ENCODE measurements at places on chromosomes 5 and 9. TPM values are rescaled to one million over a fixed set of nuclear protein-coding genes. Genes with fewer than 3 reads are reported as not detected.
A peak's percentile ranks its signal among the peaks of the same experiment; 100 is the strongest.

GRCh38 chr9:70258692-70259511, at the start of gene SMC5:
Gene SMC5 (plus strand): TSS chr9:70258978. CDS start chr9:70259079, 101 bp downstream.
- H3K36me3 ChIP-seq: peaks cover 6% of the 10 kb centered on the region
- no peaks in the 10 kb centered on the region for H3K27me3 ChIP-seq
- peaks cover 63% of the 10 kb centered on the region for H3K4me1 ChIP-seq
- peak within 1 kb of the TSS; percentile 84 for H3K4me3 ChIP-seq
- DNase-seq: peak; percentile 80
- peak within 1 kb of the TSS; percentile 96 for H3K27ac ChIP-seq

DNA sequence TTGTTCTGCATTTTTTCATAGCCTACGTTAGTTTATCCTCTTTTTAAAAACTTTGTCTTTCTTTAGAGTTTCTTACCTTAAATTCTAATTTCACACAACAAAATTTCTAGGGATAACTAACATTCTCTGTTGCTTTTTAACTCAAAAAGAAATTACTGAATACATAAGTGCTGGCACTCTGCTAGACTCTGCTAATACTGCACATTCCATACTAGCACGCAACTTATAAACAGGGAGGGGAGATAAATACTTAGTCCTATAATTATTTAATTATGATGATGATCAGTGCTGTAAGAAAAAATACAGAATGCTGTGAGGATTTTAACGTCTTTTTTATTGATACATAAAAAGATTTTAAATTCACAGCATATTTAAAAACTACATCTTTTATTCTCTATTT, 25.1 kb downstream of the RNF145 start:
- H3K36me3 ChIP-seq: no peaks in the 10 kb centered on the region
- H3K27ac ChIP-seq: no peak overlapping the region
- H3K4me1 ChIP-seq: peaks cover 45% of the 10 kb centered on the region
- no peak for DNase-seq
- H3K27me3 ChIP-seq: no peaks in the 10 kb centered on the region
- H3K4me3 ChIP-seq: no peak overlapping the region

- H3K4me3 ChIP-seq: no peak overlapping the region
- no peaks in the 10 kb centered on the region for H3K27me3 ChIP-seq
- no peak for DNase-seq
- H3K36me3 ChIP-seq: no peaks in the 10 kb centered on the region
- H3K4me1 ChIP-seq: no peaks in the 10 kb centered on the region
These were observed 2075.3 kb upstream of the C9orf72 start for GRCh38 chr9:29648601-29649000.

DNA sequence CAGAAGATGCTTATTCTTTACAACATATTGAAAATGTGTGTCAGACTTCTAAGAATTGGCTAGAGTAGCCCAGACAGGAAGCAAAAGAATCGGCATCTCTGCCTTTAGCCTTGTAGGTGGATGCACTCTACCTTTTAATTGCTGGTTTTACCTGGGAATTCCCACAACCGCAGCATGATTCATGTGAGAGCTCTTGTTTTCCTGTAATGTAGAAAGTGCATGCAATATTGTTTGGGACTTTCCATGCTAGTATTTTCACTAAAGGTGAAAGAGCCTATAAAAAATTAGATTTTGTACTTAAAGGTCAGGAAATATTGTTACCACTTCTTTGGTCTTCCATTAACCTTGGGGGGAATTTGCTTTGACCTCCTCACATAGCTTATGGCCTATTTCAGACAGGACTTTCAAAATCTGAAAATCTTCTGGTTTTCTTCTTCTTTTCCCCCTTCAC, 89.8 kb downstream of the NTRK2 start:
- H3K4me1 ChIP-seq: no peaks in the 10 kb centered on the region
- H3K4me3 ChIP-seq: no peak overlapping the region
- H3K27ac ChIP-seq: no peak overlapping the region
- H3K36me3 ChIP-seq: no peaks in the 10 kb centered on the region
- H3K27me3 ChIP-seq: no peaks in the 10 kb centered on the region
- DNase-seq: no peak

DNA sequence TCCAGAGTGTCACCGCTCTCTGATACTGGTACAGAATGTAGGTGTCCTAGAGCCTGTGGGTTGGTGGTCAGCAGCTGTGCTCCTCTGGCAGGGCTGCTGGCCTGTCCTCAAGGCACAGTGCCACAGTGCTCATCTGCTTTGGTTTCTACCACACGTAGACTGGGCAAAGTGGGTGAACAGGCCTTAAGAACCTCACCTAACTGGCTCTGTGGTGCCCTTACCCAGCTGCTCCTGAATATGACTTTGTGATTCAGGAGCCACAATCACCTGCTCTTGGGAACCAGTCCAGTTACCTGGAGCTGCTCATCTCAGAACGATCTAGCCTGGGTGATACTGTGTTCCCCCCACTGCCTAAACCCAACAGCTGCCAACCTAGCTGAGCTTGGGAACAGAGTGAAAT, 6.4 kb downstream of the NOP16 start:
- no peak for DNase-seq
- peaks cover 14% of the 10 kb centered on the region for H3K4me1 ChIP-seq
- H3K27ac ChIP-seq: no peak overlapping the region
- H3K27me3 ChIP-seq: no peaks in the 10 kb centered on the region
- no peak overlapping the region for H3K4me3 ChIP-seq

DNA sequence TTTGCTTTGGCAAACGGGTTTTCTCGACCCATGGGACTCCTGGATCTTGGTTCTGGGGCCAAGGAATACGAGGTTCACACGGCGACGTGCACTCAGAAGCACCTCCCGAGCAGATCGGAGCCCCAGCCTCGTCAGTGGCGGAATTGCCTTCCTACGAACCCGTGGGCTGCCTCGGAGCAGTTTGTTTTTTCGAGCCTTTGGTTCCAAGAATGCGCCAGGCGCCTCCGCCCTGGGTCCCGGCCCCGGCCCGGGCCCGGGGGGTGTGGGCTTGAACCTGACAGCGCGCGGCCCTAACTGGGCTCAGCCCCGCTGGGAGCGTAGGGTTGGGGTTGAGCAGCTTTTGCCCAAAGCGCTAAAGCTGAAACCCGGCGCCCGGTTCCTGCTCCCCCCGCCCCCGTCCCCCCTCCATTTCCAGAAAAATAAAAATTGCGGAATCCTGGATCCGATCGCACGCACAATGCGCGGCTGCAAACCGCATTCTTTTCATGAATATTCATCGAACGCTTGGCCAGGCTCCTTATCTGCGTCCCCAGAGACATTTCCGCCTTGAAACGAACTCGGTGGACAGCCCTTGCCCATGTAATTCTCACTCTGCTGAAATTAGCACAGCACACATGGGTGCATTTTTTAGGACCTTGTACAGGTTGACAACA, 1.0 kb downstream of the BASP1 start:
- H3K27me3 ChIP-seq: no peaks in the 10 kb centered on the region
- H3K4me1 ChIP-seq: no peaks in the 10 kb centered on the region
- DNase-seq: no peak
- H3K27ac ChIP-seq: no peak overlapping the region
- no peaks in the 10 kb centered on the region for H3K36me3 ChIP-seq

GRCh38 chr9:106890608-106891007, 27.6 kb downstream of the ZNF462 start:
- no peaks in the 10 kb centered on the region for H3K4me1 ChIP-seq
- H3K4me3 ChIP-seq: no peak overlapping the region
- H3K27ac ChIP-seq: no peak overlapping the region

- H3K4me1 ChIP-seq: peaks cover 24% of the 10 kb centered on the region
- no peaks in the 10 kb centered on the region for H3K27me3 ChIP-seq
- DNase-seq: no peak
- H3K36me3 ChIP-seq: no peaks in the 10 kb centered on the region
These were observed 78.4 kb upstream of the ACO1 start for GRCh38 chr9:32306006-32306405.

Gene CTNNAL1
- 227 TPM for total RNA-seq

Gene CTSL
- total RNA-seq: 78.1 TPM

Gene DMGDH
- 7.9 TPM for total RNA-seq

Gene SCGB3A2
- not detected for total RNA-seq

Gene TYRP1
- not detected for total RNA-seq
